ENCODE measurements at places on chromosomes 3 and 15. TPM values are rescaled to one million over a fixed set of nuclear protein-coding genes. Genes with fewer than 3 reads are reported as not detected.

- H3K27me3 ChIP-seq, result no peaks in the 10 kb centered on the region
- no peaks in the 10 kb centered on the region for H3K36me3 ChIP-seq
- peak; percentile 81 for DNase-seq
- H3K4me3 ChIP-seq, result peak overlapping the region; percentile 84
- peak overlapping the region; percentile 99 for H3K27ac ChIP-seq
- H3K4me1 ChIP-seq, result no peaks in the 10 kb centered on the region
Observed at GRCh38 chr3:150545419-150546225, 674 bp downstream of the SERP1 start.

- no peaks in the 10 kb centered on the region for H3K36me3 ChIP-seq
- no peak overlapping the region for H3K4me3 ChIP-seq
- H3K27ac ChIP-seq, result no peak overlapping the region
- DNase-seq, result no peak
- H3K4me1 ChIP-seq, result peaks cover 8% of the 10 kb centered on the region
Observed at GRCh38 chr3:183188895-183189462, 26.4 kb upstream of the LAMP3 start.

DNA sequence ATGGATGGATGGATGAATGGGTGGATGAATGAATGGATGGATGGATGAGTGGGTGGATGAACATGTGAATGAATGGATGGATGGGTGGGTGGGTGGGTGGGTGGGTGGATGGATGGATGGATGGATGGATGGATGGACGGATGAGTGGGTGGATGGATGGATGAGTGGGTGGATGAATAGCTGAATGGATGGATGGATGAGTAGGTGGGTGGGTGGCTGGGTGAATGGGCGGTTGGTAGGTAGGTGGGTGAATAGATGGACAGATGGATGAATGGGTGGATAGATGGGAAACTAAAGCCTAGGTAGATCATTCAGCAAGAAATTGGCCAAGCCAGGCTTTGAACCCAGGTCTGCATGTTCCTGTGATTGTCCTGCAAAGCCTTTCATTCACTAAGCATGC lies 155.6 kb downstream of the WNT5A start:
- H3K36me3 ChIP-seq, result no peaks in the 10 kb centered on the region
- H3K27me3 ChIP-seq, result no peaks in the 10 kb centered on the region
- no peak overlapping the region for H3K27ac ChIP-seq
- no peaks in the 10 kb centered on the region for H3K4me1 ChIP-seq
- no peak for DNase-seq

DNA sequence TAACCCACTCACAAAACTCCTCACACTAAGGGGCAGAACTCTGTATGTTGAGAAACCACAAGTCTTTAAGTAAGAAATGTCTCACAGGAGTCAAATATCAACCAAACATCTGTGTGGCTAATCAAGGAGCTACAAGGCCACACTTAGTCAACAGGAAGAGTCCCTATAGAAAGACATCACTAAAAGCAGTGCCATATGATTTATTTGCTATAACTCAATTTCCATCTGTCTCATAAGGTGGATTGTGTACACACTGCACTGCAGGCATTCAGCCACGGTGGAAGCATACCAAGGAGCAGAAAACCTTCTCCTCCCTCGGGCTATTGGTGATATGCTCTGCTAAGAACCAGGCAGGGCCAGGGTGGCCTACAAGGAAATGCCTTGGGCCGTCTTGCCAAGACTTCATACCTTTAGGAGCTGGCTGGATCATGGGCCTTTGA lies 197.6 kb upstream of the CFAP20DC start:
- DNase-seq, result no peak
- H3K4me1 ChIP-seq, result peaks cover 19% of the 10 kb centered on the region
- H3K36me3 ChIP-seq, result no peaks in the 10 kb centered on the region
- H3K27me3 ChIP-seq, result no peaks in the 10 kb centered on the region

DNA sequence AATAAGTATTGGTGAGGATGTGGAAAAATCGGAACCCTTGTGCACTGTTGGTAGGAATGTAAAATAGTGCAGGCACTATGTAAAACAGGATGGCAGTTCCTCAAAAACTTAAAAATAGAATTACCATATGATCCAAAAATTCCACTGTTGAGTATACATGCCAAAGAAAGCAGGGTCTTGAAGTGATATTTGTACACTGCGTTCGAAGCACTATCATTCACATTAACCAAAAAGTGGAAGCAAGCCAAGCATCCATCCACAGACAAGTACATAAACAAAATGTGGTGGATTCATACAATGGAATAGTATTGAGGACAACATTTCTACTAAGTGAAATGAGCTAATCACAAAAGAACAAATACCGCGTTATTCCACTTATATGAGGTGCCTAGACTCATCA lies 200.7 kb downstream of the TJP1 start:
- DNase-seq, result no peak
- no peaks in the 10 kb centered on the region for H3K36me3 ChIP-seq
- no peak overlapping the region for H3K4me3 ChIP-seq
- H3K27ac ChIP-seq, result no peak overlapping the region
- H3K27me3 ChIP-seq, result no peaks in the 10 kb centered on the region

DNA sequence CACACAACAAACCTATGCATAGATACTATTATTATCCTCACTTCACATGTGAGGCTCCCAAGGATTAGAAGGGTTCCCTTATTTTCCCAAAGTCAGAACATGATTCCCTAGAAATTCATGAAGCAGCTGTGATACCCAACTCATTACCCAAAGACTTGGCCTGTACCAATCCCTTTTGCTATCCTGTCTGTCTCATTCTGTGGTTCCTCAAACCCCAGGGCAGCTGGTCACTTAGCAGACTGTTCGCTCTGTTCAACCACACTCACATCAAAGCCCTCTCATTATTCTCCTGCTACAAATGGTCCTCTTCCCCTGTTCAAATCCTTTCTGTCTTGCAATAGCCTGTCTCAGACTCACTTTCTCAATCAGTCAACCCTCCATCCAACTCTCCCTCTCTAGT lies 154.3 kb upstream of the TRIM42 start:
- DNase-seq, result no peak
- no peaks in the 10 kb centered on the region for H3K36me3 ChIP-seq

- no peak for DNase-seq
- no peak overlapping the region for H3K27ac ChIP-seq
- H3K27me3 ChIP-seq, result no peaks in the 10 kb centered on the region
- no peaks in the 10 kb centered on the region for H3K4me1 ChIP-seq
Observed at GRCh38 chr3:62892951-62893350, 17.7 kb upstream of the CADPS start.

GRCh38 chr3:4290272-4290893 lies 12.8 kb upstream of the SETMAR start:
- H3K4me3 ChIP-seq, result no peak overlapping the region
- H3K27me3 ChIP-seq, result no peaks in the 10 kb centered on the region
- H3K27ac ChIP-seq, result no peak overlapping the region
- no peak for DNase-seq

DNA sequence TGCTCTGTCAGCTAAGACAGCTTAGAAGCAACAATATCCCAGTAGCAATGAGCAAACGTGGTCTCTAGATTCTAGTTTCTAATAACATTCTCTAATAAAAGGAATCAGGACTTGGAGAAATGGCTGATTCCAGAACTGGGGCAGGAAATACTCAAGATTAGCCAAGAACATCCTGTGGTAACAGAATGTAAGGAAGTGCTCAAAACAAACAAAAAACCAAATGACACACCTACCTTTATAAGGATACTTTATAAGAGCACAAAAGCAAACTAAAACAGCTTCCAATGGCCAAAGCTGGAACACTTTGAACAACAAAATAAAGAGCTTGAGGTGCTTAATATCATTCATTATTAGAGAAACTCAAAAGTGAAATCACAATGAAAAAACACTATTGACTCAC lies 33.1 kb upstream of the EIF5A2 start:
- H3K4me3 ChIP-seq, result no peak overlapping the region
- H3K27me3 ChIP-seq, result no peaks in the 10 kb centered on the region
- no peak overlapping the region for H3K27ac ChIP-seq
- no peaks in the 10 kb centered on the region for H3K4me1 ChIP-seq
- no peaks in the 10 kb centered on the region for H3K36me3 ChIP-seq

Gene SNURF
- 3.3 TPM for total RNA-seq

- no peak overlapping the region for H3K27ac ChIP-seq
- no peaks in the 10 kb centered on the region for H3K27me3 ChIP-seq
- H3K36me3 ChIP-seq, result no peaks in the 10 kb centered on the region
- DNase-seq, result no peak
- H3K4me3 ChIP-seq, result no peak overlapping the region
Observed at GRCh38 chr15:89790661-89791060, 14.5 kb downstream of the MESP2 start.

Gene CHRM5
- total RNA-seq, result not detected

Gene TM4SF4
- total RNA-seq, result 4.2 TPM

Gene SPINK8
- not detected for total RNA-seq

Gene IGF2BP2
- 6.7 TPM for total RNA-seq
